SW480 (cell line): ENCODE measurements at places on chromosomes 6 and 20.

GRCh38 chr6:98832284-98833056 is 1.9 kb upstream of the POU3F2 start:
- no peak for DNase-seq

- DNase-seq, result no peak
Observed at GRCh38 chr6:17492350-17492749, 99.0 kb downstream of the CAP2 start.

GRCh38 chr20:5569021-5569420 is 181.2 kb upstream of the SHLD1 start:
- peak; percentile 71 for DNase-seq

GRCh38 chr6:87745966-87746721 is 44.1 kb upstream of the AKIRIN2 start:
- DNase-seq, result no peak

DNA sequence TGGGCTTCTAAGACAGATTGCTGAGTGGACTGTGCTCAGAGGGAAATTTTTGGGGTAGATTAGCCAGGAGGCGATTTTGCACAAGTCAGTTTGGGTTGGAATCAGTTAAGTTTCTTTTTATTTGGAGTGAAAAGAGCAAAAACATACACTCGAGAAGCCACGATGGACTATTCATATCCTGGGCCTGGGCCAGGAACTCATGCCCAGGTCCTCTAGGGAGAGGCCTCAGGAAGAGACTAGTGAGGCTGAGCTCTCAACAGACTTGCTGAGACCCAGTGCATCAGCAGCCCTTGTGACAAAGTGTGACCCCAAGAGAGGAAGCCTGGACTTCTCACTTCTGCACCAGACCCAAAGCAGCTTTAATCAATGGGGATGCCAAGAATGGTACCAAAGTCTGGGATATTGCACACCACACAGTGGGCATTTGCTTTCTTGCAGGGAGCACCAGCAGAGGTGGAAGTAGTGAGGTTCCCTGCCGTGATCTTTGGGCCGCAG is 61.6 kb upstream of the MAFB start:
- no peak for DNase-seq

- DNase-seq, result no peak
Observed at GRCh38 chr6:150276168-150276936, 92.5 kb upstream of the IYD start.

DNA sequence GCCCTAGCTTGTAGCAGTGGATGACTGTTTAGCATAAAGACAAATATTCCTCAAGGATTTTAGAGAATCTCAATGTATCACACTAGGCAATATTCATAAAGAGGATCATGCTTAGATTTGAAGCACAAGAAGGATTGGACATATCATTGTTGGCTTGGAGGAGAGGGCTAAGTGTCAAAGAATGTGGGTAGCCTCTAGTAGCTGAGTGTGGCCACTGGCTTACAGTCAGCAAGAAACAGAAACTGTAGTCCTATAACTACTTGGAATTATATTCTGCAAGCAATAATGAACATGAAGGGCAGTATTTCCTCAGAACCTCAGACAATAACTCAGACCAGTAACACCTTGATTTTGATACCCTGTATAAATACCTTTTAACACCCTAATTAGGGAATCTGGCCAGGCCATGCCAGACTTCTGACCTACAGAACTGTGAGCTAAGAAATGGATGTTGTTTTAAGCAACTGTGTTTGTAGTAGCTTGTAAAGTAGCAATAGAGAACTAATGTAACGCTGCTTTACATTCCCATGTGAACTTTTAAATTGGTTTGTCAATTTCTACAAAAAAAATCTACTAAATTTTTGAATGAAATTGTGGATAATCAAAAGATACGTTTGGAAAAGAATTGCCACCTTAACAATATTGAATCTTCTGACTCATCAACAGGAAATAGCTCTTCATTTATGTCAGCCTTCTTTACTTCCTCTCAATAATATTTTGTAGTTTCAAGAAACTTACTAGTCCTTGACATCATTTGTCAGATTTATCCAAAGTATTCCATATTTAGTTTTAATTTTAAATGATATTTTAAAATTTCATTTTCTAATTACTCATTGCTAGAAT is 65.2 kb upstream of the RSPO3 start:
- no peak for DNase-seq

- no peak for DNase-seq
Observed at GRCh38 chr6:53691667-53692133, 26.1 kb upstream of the KLHL31 start.

DNA sequence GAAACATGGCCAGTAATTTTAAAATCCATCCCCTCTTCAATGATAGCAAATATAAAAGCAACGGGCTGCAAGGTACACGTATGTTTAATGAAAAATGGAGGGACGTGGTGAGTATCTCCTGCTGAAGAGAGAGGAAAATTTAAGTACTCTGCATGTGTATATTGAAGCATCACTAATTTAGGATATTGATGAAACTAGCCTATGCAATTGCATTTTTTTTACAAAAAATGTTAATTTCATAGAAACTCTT is 362 bp upstream of the TMX4 start:
- DNase-seq, result no peak
